ENCODE measurements at places on chromosomes 1 and 21.

DNA sequence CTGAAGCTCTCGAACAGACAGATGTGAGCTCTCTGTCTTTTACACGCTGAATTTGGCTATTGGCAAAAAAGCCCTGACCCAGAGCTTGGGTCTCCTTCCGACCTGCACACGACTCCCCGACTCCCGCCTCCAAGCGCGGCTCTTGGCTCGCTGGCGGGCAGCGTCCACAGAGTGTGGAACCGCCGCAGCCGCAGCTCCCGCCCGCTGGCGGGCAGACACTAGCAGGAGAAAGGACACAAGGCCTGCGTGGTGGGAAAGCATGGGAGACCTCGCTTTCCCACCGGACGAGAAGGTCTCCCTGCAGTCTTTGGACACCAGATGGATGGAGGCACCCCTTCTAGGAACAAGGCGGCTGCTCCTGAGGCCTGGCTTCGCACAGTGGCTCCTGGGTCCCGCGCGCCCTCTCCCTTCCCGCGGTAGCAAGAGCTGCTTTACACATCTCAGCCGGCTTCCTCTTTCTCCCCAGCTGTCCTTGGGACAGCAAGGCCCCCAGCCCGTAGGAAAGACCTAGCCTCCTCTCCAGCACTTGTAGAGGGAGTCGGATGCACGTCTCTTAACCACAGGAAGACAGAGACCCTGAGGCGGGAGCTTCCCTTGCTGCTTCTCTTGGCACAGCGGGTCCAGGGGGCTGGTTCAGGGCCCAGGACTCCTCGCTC is 92.1 kb downstream of the PRKAB2 start:
- no peak for DNase-seq

GRCh38 chr1:226310245-226310540 is 1.2 kb upstream of the LIN9 start:
- DNase-seq = no peak

- DNase-seq = no peak
These were observed 33.6 kb upstream of the LHX8 start for GRCh38 chr1:75100481-75101092.

GRCh38 chr1:235266325-235266724 is 61.7 kb downstream of the ARID4B start:
- DNase-seq = no peak

- DNase-seq = no peak
These were observed 122.7 kb downstream of the ZBTB18 start for GRCh38 chr1:244173769-244174168.

DNA sequence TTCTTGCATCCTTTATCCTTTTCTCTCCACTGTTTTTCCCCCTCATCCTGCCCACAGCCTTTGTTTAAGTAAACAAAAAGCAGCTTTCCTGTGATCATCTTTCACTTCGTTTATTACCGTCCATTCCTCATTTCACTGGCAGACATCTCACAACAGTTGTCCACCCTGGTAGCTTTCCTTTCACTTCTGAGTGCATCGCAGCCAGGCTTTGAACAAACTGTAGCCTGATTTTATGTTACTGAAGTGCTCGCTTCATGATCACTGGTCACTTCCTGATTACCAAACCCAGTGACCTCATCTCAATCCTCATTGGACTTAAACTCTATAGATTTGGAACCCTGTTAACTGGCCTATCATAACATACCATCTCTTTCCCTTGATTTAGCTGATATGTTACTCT is 67.7 kb downstream of the SDCCAG8 start:
- DNase-seq = no peak

DNA sequence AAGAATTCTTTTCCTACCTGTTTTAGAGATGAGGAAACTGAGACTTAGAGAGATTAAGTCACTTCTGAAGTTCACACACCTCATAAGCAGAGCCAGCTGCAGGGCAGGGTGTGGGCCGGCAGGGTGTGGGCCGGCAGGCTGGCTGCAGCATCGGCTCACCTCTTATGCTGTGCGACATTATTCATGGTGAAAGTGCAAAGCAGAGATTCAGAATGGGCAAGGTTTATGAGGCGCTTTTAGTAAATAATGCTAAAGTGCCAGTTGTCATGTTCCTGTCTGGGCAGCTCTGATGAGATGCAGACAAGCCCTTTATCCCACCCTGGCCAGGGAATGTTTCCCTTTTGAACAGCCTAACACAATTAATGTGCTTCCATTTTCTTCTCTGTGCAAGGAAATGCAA is 14.6 kb downstream of the MAB21L3 start:
- DNase-seq = no peak

DNA sequence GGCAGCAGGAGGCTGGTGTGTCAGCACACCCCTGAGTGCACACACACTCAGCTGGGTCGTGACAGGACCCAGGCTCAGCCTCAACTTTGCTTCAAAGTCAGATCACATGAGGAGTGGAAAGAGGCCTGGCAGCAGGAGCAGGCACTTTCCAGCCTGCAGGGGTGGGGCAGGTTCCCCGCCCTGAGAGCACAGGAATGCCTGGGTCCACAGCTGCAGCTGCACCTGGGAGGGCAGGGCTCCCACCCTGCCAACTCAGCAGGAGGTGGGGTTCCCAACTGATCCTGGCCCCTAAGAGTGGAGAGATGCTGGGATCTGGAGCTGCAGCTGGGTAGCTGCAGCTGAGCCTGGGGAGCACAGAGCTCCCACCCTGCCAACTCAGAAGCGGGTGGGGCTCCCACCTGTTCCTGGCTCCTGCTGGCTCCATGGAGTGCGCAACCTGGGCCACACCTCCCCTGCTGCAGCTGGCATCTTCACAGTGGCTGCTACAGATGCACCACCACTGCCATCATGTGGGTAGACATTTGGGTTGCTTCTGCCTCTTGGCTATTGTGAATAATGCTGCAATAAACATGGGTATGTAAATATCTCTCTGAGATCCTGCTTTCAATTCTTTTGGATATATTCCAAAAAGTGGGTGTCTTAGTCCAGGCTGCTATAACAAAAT is 415.4 kb downstream of the TTLL7 start:
- DNase-seq = no peak

GRCh38 chr1:1883092-1883873 is 7.6 kb downstream of the GNB1 start:
- no peak for DNase-seq

- no peak for DNase-seq
These were observed 29.2 kb upstream of the BRDT start for GRCh38 chr1:91919962-91920361.

Data from germinal center (tissue), 1 donor.